Activated T-helper 2 cell treated with anti-CD3 and anti-CD28 coated beads, Interferon-gamma antibody, Interleukin-2, Interleukin-4, amounts not matched to agents 10 μg/mL and 5 μg/mL and 100 μg/mL, durations not matched to agents 14 hours and 24 hours and 36 hours (primary cell): ENCODE measurements at places on chromosomes 12 and 14. TPM values are rescaled to one million over a fixed set of nuclear protein-coding genes. Genes with fewer than 3 reads are reported as not detected.

DNA sequence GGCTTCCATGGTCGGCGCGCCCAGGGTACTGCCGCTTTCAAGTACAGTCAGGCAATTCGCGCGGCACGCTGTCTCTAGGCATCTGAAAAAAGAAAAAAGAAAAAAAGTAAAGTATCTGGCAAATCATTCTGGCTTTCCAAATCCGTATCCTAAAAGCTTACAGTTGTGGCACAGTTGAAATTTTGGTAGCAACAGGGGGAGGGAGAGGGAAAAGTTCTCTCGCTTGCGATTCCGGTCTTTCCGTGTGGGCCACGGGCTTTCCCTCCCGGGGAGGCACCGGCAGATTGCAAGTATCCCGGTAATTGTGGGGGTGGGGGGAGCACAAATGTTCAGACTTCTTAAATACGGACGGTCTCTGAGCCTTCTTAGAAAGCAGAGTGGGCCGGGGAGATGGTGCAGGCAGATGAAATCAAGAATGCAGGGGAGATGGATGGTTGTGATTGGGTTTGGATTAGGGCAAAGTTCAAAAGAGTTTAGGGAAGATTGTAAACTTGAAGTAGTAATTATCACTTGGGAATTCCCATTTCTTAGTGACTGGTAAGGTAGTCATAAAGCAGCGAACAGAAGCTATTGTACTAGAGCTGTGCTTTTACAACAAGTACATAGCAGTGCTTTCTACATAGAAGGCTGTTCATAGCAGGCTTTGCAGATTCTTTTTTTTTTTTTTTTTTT lies 1.2 kb downstream of the SOCS2 start:
- DNase-seq, result no peak

- DNase-seq, result no peak
These were observed 776.9 kb downstream of the SLC6A15 start for GRCh38 chr12:84135586-84136279.

DNA sequence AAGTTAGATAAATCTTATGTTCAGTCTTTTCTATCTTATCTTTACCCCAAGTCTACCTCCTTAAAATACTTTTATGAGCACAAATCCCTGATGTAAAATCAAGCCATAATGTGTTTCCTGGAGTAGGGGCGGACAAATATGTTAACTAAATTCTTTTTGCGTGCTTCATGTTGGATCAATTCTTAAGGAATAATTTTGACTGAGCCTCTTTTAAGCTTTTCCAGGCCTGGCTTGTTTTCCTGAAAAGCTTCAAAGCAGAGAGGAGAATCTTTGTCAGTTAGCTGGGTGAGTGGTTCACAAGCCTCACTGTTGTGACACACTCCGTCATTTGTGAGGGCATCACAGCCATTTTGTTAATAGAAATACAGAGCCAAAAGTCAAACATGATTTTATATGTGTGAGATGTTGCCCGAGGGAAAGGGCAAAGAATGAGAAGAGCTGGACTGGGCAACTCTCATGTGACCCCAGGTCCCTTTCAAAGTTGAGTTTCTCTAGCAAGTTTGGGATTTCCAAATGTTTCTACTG lies 468.9 kb downstream of the RGS6 start:
- DNase-seq, result no peak

DNA sequence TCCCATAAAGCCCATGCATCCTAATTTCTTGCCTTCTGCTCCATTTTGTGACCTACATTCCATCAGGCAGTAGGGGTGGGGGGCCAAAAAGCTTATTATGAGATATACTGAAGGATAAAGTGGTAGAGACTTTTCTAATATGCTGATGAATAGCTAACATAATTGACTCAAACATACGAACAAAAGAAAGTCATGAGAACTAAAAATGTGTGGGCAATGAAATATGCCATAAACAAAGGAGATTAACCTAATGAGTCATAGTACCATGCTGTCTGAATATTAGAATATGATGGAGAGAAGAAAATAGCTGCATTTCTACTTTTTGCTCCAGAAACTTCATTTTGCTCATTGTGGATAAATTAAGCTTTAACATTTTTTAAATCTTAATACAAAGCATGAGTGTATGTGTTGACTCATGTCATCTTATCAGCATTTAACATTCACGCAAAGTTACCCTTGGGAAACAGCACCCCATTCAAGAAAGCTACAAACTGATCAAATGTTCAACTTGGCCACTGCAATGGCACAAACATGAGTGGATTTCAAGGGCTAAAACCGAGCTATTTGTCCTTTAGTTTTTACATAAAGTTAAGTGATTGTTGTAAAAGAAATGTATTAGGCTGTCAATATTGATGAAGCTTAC lies 64.0 kb upstream of the DIO2 start:
- DNase-seq, result no peak

GRCh38 chr14:34981743-34982420 lies 910 bp upstream of the SRP54 start:
- peak; percentile 28 for DNase-seq

GRCh38 chr14:30064454-30064853 lies 136.8 kb upstream of the PRKD1 start:
- no peak for DNase-seq

- DNase-seq, result no peak
These were observed 80.8 kb downstream of the MNAT1 start for GRCh38 chr14:60815371-60815770.

Gene ENDOU
- total RNA-seq, result not detected in 2 replicates

DNA sequence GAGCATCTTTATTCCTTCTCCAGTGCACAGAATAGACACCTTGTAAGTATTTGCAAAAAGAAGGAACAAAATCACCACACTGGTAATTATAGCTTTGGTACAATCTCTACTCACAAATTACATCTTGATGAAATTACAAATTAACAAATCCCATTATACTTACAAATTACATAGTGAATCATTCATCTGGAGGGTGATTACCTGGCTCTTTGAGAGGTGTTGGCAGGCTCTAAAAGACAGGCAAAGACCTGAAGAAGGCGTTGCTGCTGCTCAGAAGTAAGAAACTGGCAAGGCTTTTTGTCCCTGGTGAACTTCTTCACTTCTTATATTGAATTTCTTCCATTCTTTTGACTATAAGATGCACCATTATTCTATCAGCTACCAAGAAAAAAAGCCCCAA lies 21.7 kb upstream of the LMNTD1 start:
- no peak for DNase-seq

- no peak for DNase-seq
These were observed 354.4 kb upstream of the FLRT2 start for GRCh38 chr14:85175556-85175955.

- DNase-seq, result no peak
These were observed 162.3 kb downstream of the PTCSC3 start for GRCh38 chr14:36014236-36014635.

DNA sequence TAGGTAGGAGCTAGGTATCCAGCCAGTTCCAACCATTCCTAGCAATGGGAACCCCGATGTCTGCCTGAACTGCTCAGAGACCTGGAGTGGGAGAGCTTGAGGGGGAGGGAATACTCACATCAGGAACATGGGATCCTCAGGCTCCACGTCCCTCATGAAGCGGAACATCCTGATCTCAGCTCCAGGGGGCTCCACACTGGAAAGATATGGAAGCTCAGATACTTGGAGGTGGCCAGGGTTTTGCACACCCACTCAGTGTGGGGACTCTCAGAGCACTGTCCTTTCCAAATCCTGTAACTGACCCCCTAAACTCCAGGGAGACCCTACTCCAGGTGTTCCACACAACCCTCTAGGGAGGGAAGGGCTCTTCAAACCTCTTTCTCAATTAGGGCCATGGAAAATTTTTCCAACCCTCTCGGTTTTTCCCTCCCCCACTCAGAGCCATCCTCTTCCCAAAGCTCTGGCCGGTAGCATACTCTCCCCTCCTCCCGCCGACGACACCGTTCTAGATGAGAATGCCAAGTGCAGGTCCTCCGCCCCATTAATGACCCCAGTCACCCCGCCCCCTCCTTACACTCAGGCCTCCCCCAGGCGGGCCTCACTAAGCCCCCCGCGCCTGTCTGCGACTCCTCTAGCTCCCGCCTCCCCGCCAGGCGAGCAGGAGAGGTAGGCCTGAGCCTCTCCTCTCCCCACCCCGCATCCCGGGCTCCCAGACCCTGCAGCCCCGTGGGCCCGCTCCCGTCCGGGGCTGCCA lies 597 bp downstream of the MLF2 start:
- no peak for DNase-seq

DNA sequence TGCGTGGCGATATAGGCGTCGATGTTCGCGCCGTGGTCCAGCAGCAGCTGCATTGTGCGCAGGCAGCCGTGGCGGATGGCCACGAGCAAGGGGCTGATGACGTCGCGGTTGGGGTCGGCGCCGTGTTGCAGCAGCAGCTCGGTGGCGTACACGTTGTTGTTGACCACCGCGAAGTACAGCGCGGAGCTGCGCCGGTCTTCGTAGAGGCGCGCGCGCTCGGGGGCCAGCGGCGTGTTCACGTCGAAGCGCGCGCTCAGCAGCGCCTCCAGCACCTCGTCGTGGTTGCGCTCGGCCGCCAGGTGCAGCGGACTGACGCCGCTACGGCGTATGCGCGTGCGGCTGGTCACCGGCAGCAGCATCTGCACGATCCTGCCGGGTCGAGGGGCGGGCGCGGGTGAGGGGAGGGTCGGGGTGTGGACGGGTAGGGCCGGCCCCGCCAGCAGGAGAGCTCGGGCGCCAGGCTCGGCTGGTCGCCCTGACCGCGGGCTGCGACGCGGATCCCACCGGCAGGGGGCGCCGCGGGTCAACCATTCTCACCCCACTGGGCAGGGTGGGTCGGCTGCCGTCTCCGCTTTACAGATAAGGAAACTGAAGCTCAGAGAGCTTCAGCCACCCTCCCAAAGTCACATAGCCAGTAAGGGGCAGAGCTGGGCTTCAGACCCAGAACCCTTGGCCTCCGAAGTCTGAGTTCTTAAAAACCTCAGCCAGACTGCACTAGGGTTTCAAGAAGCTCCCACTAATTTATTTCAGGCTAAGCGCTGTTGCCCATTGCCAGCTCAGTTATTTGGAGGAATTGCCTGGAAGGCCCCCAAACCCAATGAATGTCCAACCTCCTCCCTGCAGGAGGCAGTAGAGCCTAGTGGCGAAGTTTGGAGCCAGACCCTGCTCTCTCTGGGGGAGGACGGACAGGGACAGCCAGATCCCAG lies 12.4 kb downstream of the FAM181A start:
- DNase-seq, result peak; percentile 86

DNA sequence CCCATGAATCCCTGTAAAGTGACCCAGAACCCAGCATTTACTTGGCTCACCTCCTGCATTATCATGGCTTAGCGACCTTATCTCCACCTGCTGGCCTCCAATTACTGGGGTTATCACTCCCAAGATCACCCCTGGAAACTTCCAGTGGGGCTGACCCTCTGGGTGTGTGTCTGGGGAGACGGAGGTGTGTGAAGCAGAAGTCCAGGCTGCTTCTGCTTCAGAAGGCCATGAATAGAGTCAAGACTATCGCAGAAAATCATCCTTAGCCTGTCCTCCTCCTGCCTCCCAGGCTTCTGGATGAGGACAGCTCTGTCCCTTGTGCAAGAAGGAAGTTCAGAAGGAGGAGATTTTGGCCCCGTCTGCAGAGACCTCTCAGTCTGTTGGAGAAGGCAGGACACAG lies 408 bp upstream of the KRT72 start:
- DNase-seq, result no peak

Gene INHBC
- 0.14 TPM in 2 replicates for total RNA-seq

DNA sequence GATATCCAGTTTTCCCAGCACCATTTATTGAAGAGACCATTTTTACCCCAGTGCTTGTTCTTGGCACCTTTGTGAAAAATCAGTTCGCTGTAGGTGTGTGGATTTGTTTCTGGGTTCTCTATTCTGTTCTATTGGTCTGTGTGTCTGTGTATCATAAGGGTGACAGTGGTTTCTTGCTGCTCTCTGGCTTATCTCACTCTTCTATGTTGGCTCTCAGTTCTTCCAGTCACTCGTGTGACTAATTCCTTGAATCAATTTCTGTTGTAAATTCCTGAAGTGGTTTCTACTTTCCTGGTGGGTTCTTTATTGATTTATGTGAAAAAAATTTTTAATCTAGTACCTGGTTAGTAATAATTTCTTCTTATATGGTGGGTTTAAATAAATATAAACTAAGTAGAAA lies 58.3 kb downstream of the OTOGL start:
- no peak for DNase-seq

DNA sequence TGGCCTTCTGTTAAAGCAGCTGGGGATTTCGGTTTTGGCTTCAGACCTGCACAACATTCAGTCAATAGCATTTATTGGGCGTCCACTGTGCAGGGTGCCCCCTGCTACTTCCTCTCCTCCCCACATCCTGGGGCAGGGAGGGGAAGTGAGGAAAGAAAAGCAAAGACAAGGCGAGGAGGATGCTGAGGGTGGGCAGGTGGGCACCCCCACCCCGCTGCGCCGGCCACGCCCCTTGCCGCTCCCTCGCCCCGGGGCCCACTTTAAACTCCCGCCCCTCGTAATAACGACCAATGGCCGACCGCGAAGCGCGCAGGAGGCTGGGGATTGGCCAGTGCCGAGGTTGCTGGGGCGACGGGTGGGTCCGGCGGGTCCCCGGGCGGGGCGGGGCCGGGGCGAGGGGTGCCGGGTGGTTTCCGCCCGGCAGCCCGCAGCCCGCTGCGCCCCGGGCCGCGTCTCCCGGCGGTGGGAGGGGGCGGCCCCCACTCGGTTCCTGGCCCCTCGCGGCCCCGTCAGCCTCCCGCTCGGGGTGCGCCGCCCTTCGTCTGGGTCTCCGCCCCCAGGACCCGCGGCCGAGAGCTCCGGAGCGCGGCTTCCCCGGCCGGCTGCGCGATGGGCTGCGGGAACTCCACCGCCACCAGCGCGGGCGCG lies at the start of gene C12orf75:
Gene C12orf75 (plus strand): TSS at position 409 of the 648 bp plus-strand sequence. CDS start 201 bp downstream, at position 610.
- peak; percentile 93 for DNase-seq

Gene DIO3
- not detected in 2 replicates for total RNA-seq

DNA sequence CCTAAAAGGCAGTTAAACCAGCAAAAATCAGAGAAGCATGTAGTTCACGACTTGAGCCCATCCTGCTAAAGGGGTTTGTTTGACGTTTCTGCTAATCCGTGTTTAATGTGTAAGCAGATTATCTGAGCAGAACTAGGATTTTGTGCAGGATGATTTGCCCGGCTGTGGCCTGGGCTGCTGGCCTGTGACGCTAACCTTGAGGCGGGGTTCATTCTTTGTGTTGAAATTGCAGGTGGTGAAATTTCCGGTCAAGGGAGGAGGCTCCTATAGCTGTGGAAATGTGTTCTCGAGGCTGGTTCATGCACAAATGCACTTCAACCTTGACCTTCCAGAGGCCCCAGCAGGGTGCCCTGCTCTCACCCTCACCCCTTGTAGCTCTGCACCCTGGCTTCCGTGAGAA lies 63.7 kb downstream of the SLC24A4 start:
- no peak for DNase-seq

Gene C12orf50
- total RNA-seq, result not detected in 2 replicates

Gene KLRB1
- total RNA-seq, result 0.32 TPM in 1 of 2 replicates, not detected in the other

DNA sequence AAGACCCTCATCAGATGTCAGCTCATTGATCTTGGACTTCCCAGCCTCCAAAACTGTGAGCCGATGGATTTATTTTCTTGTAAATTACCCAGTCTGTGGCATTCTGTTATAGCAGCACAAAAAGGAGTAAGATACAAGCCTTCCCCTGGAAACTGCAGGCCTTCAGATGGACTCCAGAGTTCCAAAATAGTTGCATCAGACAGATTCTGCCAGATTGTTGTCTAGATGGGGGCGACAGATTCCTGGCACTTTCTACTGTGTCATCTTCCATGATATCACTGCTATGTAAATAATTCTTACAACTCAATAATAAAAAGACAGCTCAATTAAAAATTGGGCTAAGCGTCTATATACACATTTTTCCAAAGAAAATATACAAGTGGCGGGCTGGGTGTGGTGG lies 17.2 kb upstream of the MARK3 start:
- no peak for DNase-seq

Gene NGB
- total RNA-seq, result not detected in 2 replicates

Gene DCAF11
- 67.2 and 77.3 TPM in 2 replicates for total RNA-seq

GRCh38 chr12:6695313-6696045 lies 5.1 kb downstream of the PIANP start:
- no peak for DNase-seq

Gene KCNA1
- not detected in 2 replicates for total RNA-seq
